ENCODE measurements at places on chromosomes 16 and 17.

- DNase-seq: no peak
These were observed at the start of the genes KCTD19 and LRRC36 for GRCh38 chr16:67326472-67327309. KCTD19 (minus strand) TSS chr16:67326741; CDS start chr16:67326707, 34 bp downstream. LRRC36 (plus strand) TSS chr16:67326815; CDS start chr16:67326863, 48 bp downstream.

DNA sequence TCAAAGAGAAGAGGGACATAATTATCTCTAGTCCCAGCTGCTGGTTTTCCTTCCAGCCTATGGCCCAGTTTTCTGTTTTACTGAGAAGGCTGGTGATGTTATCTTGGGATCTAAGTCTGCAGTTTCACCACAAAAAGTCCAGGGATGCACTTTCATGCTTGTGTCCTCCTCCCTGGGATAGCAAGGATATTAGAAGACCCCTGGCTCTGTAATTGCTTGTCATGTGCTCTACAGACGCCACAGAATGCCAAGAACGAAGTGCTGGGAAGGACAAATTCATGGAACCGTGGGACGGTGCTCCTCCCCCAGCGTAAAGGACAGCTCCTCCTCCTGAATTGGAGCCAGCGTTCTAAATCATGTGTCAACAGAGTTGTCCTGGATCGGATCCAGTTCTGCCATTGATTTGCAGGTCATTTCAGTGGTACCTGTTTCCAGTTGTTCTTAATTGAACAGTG, 8.6 kb downstream of the MAPT start:
- DNase-seq: no peak

GRCh38 chr17:50209472-50210239, 8.2 kb upstream of the COL1A1 start:
- DNase-seq: peak; percentile 84

- no peak for DNase-seq
These were observed 9.4 kb downstream of the TOX3 start for GRCh38 chr16:52537516-52537915.

GRCh38 chr17:74305865-74306654, 20.0 kb upstream of the KIF19 start:
- no peak for DNase-seq

DNA sequence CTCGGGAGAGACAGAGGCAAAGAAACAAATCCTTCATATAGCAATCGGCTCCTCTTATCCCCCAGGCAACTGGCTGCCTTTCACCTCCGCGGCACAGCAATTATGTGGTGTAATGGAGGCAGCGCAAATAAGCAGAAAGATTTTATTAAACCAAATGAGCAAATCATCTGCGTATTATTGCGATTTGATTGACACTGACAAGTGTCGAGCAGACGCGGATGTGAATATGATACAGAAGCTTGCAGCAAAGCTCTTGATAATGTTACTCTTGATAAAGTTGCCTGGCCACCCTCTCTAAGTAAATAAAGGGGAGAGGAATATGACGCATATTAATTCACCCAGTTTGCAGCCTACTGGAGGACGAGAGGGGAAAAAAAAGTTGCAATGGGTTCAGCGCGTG, 26.5 kb upstream of the AKTIP start:
- DNase-seq: no peak

GRCh38 chr16:69796285-69797118, 34.4 kb downstream of the WWP2 start:
- peak; percentile 57 for DNase-seq

DNA sequence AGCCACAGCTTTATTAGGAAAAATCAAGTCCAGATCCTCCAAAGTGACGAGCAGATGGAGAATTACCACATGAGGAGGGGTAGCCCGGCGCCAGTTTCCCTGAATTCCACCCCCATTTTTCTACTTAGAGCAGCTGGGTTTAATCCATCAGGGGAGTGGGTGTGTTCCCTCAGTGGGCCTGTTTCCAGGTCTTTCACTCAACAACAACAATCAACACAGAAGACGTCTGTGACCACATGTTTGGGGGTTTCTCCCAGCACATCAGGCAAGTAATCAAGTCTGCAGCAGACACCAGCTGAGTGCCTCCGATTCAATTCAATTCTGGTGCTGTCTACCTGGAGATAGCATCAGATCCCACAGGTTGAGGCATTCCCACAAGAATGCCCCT, 6.8 kb downstream of the SLC6A2 start:
- no peak for DNase-seq

DNA sequence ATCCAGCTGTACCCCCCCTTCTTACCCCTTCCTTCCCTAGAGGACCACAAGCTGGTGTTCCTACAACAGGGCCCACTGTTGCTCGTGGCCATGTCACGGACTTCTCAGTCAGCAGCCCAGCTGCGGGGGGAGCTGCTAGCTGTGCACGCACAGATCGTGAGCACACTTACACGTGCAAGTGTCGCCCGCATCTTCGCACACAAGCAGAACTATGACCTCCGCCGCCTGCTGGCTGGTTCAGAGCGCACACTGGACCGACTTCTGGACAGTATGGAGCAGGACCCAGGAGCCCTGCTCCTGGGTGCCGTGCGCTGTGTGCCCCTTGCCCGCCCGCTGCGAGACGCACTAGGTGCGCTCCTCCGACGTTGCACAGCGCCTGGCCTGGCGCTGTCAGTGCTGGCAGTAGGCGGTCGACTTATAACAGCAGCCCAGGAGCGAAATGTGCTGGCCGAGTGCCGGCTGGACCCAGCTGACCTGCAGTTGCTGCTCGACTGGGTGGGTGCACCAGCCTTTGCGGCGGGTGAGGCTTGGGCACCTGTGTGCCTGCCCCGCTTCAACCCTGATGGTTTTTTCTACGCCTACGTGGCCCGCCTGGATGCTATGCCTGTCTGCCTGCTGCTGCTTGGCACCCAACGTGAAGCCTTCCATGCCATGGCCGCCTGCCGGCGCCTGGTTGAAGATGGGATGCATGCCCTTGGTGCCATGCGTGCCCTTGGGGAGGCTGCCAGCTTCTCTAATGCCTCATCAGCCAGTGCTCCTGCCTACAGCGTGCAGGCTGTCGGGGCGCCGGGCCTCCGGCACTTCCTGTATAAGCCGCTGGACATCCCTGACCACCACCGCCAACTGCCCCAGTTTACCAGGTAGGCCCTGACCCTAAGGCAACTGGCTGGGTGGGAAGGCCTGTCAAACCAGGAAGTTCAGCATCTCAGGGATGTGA, 3.6 kb downstream of the MON1B start:
- DNase-seq: no peak

GRCh38 chr17:57902800-57903759, 52.1 kb downstream of the CUEDC1 start:
- DNase-seq: no peak

- DNase-seq: no peak
These were observed 11.9 kb downstream of the SBK1 start for GRCh38 chr16:28304214-28304613.

GRCh38 chr17:41178341-41178740, 320 bp upstream of the KRTAP4-2 start:
- DNase-seq: no peak

DNA sequence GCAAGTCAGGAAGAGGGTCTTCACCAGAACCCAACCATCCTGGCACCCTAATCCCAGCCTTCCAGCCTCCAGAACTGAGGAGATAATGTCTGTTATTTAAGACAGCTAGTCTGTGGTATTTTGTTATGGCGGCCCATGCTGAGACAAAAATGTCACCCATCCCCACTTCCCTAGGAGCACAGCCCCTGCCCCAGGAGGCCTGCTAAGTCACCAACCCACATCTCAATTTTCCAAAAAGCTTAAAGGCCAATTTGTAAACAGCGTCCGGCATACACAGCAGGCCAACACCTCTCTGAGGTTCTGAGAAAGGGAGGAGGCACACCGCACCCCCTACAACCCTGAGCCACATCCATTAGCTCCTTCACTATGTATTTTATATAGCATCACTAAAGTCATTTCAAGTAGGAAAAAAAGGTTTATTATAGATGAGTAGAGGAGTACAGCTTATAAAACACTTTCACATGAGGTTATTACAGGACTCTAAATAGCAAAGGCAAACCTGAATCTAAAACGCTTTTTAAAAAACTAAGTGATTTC, 6.9 kb downstream of the TMEM170A start:
- no peak for DNase-seq

GRCh38 chr17:19301274-19301951, 61.1 kb downstream of the B9D1 start:
- DNase-seq: no peak

DNA sequence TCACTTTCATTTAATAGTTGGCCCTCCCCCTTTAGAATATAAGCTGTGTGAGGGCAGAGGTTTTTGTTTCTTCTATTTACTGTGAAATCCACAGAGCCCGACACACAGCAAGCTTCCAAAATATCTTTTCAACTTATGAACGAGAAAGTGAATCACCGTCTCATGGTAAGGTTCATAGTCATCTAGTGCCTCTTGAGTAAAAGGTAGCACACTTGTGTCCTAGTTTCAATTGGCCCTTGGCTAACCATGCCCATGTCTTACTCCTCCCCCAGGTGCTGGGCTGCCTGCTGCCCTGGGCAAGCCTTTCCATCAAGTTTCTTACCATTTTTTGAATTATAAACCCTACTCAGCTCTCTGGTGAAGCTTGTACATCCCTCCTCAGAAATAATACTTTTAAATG, 12.4 kb upstream of the GP2 start:
- no peak for DNase-seq

GRCh38 chr16:52227851-52228250, 319.1 kb downstream of the TOX3 start:
- DNase-seq: no peak

DNA sequence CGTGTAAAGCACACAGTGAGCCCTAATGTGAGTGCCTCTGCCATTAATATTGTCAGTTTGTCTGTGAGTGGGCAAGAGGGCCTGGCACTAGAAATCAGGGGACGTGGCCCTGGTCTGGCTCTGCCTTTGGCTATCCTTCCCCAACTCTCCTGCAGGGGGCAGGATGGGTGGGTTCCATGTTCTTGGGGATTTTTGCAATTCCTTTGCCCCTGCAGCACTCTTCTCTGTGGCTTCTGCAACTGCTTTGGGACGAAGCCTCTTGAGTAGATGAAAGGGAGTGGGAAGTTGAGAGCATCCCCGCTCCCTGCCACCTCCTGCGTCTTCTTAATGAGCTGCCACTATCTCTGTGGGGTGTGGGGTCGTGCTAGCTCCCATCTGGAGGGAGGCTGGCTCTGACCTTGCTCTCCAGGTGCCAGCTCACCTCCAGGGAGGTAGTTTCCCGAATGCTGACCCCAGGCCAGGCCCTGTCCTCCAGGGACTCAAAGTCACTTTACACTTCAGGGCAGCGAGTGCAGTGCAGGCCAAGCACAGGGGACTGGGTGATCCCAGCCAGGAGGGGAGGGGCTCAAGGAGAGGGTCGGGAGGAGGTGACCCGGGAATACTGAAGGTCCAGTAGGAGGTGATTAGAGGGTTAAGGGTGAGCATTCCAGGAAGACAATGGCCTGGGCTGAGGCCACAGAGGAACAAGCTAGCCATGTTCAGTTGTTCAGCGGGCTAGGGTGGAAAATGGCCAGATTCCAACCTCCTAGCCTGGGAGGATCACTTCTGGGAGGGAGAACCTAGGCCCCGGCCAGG, 121.0 kb upstream of the NLRP1 start:
- DNase-seq: no peak

- DNase-seq: no peak
These were observed 2.3 kb downstream of the CASKIN2 start for GRCh38 chr17:75512926-75513640.

DNA sequence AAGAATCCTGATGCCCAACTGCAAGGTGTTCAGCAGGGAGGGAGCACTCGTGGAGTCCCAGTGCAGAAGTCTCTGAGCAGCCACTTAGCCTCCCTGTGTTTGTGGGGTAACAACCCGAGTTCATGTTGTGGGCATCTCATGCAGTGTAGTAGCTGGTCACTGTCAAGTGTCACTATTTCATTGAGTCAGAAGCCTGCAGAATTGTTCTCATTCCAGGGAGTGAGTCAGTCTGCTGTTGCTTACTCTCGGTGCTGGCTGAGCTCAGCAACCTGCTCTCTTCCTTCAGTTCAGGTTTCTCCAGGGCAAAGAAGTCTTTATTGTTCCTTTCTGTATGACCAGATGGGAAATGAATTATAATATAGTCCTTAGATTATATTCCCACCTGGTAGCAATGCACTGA, 24.1 kb downstream of the HMOX2 start:
- no peak for DNase-seq

- DNase-seq: peak; percentile 95
These were observed at the start of gene PNPO for GRCh38 chr17:47941246-47942095. PNPO (plus strand) TSS chr17:47941571; CDS start chr17:47941676, 105 bp downstream.

All from urinary bladder (tissue), 4 donors.